Stimulated activated CD4-positive, alpha-beta T cell treated with anti-CD3 and anti-CD28 coated beads, Interleukin-4, amount 100 ng/mL, for 48 hours (primary cell): ENCODE measurements at places on chromosomes 6 and 20.

DNA sequence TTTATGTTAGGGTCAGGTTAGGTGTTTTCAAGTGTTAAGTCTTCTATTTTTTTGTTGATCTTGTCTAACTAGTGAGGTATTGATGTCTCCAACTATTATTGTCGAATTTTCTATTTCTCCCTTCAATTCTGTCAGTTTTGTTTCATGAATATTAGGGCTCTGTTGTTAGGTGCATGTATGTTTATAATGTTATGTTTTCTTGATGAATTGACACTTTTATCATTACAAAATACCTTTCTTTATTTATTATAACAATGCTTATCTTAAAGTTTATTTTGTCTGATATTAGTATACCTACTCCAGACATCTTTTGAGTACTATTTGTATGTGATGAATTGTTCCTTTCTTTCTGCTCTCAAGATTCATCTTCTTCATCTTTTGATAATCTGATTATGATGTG lies 12.9 kb upstream of the TRIM38 start:
- no peak for DNase-seq

DNA sequence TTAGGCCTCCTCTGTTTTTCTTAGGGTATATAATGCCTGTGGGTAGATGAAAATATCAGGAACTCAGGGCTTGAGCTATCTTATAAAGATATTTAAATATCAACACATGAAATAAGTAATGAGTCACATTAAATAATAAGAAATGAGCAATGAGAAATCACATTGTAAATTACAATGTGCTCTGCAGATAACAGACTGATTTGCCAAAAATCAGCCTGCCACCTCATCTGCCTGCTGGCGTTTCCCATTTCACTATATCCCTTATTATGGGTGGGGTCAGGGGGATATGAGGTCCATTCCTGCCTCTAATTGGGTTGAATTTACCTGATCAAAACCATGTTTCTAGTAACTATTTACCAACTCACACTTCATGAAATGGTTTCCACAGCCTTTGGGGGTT lies 335.2 kb downstream of the CDC5L start:
- no peak for DNase-seq

DNA sequence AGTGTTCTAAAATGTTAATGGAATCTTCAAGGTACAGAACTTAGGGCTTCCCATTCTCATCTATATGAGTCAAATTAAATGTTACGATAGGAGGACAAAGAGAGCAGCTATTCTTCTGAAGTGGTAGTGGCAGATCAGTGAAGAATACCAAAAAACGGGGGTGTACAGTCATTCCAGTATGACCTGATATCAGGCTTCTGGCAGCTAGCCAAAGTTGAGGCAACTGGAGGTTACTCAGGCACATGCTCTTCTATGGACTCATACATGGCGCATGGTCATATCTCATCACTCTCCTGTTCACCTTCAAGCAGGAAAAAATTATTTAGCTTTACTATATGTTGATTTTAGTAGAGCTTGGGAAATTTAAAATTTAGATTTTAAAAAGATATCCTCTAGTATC lies 1608.8 kb downstream of the GRIK2 start:
- DNase-seq: no peak

DNA sequence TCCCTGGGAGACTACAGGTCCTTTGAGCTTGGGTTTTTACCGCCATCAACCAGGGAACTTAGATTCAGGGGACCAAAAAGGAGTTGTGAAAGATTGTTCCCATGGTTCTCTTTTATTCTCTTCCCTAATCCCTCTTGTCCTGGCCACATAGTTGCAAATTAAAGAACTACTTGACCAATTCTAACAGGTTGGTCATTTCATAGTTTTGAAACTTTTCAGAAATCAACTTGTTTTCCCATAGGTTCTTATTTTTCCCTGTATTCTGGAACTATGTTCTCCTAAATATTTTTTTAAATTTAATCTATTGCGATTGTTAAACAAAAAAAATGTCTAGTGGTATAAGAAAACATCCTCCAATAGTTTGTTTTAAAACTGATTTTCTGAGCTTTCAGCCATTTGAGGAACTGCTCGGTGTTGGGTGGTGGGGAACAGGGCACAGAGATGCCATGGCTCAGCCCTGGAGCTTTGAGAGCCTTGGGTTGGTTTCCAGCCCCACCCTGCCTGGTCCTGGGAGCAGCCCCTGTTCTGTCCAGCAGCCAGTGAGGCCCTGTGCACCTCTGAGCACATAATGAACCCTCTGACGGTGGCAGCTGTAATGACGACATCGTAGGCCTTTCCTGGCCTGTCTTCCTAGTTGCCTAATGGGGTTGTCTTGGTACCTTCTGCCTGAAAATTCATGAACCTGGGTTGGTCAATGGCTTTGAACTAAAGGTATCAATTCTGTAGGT lies 53.5 kb downstream of the TBC1D7 start:
- DNase-seq: no peak

- DNase-seq: no peak
Measured at GRCh38 chr6:84618046-84618752, 146.2 kb downstream of the TBX18 start.

GRCh38 chr6:98358173-98358572 lies 476.2 kb upstream of the POU3F2 start:
- DNase-seq: no peak

DNA sequence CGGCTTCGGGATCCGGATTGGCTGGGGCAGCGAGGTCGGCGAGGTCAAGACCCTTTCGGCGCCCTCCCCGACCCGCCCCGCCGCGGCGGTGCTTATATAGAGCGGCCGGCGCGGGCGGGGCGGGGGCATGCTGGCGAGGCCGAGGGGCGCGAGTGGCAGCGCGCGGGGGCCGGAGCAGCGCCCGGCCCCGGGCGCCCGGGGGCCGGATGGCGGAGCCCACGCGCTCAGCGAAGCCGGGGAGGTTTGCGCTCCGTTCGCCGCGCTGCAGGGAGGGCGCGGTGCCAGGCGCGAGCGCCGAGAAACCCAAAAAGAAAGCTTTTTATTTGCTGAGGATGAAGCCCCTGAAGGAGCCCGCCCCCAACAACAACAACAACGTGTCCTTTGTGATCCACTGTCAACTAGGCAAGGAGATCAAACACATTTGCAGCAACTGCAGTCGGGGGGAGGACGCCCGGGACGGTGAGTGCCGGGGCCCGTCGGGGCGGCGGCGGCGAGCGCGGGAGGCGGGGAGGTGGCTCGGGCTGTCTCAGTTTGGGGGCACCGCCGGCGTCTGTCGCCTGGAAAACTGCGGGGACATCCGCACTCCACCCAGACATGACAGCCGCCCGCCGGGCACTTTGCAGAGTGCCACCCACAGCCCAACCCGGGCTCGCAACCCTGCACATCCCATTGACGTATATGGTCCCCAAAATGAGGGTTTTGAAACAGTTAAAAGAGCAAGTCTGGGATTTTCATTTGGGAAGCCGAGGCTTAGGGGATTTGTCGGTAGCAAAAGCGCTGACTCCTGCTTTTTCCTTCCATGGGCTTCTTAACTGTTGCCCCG lies 297.3 kb downstream of the PHACTR1 start:
- no peak for DNase-seq

DNA sequence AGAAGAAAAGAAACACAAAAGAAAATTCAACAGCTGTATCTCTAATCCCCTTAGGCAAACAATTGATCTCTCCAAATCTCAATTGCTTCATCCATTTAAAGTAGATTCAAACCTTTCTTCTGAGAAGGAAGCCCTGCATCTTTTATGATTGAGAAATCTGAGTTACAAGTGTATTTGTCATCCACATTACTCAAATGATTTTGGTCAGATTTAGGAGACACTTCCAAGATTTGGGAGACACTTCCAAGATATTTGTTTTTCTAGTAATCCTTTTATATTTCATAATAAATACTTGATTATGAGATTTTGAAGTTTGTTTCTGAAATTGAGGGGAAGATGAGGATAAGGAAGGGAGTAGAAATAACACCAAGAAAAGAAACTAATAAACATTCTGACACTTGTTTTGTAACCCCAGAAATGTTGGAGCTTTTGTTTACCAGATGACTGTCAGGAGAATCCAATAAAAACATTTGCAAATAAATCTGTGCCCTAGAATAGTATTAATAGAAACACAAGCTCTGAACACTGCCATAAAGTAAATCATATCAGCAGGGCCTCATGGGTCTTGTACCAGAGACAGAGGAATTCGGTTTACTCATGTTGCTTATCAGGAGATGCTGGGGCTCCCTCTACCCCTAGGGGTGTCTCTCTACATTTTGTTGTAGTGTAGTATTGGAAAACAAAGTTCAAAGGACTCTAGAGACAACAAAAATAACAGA lies 314.3 kb upstream of the NT5E start:
- DNase-seq: no peak

GRCh38 chr6:113881478-113881980 lies 24.4 kb downstream of the MARCKS start:
- DNase-seq: no peak

DNA sequence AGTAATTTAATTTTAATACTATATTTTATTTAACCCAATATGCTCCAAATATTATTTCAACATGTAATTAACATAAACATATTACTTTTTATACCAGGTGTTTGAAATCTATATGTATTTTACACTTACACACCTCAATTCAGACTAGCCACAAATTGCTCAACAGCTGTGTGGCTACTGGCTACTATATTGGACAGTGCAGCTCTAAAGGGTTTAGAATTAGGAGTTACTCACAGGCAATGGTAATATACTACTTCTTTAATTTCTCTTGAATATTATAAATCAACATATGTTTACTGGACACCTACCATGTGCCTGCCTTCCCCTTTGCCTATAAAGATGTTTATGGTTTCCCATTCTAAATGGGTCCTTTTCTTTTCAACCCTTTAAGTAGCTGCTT lies 2.3 kb downstream of the MTRF1L start:
- DNase-seq: no peak
